ENCODE measurements at places on chromosomes 1 and 21.

DNA sequence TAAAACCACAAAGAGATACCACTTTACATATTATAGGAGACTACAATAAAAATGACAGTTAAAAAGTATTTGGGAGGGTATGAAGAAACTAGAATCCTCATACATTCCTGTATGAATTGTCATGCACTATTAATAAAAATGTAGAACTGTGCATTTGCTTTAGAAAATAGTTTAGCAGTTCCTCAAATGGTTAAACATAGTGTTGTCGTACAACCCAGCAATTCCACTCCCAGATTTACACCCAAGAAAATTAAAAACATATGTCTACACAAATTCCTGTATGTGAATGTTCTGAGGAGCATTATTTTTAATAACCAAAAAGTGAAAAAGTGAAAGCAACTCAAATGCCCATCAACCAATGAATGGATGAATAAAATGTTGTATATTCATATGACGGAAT is 23.1 kb upstream of the PDE4B start:
- DNase-seq, result no peak

DNA sequence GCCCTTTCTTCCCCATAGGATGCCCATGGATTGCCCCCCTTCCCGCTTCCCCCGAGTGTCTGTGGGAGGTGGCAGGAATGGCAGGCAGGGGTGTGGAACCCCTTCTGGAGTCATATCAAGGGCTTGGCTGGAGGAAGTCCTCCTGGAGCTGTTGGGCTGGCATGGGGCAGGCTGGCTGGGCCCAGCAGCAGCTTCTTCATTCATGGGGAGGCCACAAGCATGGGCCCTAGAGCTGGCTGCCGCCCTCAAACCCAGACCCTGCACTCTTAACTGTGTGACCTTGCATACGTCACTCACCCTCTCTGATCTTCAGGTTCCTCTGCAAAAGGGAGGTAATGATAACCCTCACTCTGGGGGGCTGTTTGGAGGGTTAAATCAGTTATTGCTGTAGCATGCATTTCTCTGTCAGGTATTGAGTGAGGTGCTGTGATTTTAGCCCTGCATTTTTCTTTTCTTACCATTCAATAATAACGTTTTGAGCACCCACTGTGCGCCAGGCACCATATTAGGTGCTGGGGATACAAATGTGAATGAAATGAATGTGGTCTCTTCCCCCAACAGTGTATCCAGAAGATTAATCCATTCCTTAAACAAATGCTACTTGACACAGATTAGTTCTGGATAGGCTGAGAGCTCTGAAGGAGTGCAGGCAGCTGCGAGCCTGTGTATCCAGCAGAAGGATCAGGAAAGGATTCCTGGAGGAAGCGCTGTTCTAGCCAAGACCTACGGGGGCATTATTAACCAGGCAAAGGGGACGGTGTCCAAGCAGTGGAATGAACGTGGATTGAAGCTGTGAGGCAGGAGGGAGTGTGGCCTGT is 9.3 kb downstream of the PCSK9 start:
- DNase-seq, result no peak

DNA sequence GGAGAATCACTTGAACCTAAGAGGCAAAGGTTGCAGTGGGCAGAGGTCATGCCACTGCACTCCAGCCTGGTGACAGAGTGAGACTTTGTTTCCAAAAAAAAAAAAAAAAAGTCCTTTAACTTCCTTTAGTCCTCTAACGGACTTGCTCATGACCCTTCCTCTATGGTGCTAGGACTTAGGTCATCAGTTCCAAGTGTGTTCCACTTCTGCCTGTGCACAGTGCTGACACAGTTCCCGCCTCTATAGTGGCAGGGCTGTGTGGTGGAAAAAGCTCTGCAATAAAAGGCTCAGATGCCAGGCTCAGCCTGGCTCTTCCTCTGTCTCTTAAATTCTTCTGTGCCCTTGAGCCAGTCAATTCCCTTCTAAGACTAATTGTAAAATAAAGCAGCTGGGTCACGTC is 22.0 kb downstream of the CC2D1B start:
- no peak for DNase-seq

DNA sequence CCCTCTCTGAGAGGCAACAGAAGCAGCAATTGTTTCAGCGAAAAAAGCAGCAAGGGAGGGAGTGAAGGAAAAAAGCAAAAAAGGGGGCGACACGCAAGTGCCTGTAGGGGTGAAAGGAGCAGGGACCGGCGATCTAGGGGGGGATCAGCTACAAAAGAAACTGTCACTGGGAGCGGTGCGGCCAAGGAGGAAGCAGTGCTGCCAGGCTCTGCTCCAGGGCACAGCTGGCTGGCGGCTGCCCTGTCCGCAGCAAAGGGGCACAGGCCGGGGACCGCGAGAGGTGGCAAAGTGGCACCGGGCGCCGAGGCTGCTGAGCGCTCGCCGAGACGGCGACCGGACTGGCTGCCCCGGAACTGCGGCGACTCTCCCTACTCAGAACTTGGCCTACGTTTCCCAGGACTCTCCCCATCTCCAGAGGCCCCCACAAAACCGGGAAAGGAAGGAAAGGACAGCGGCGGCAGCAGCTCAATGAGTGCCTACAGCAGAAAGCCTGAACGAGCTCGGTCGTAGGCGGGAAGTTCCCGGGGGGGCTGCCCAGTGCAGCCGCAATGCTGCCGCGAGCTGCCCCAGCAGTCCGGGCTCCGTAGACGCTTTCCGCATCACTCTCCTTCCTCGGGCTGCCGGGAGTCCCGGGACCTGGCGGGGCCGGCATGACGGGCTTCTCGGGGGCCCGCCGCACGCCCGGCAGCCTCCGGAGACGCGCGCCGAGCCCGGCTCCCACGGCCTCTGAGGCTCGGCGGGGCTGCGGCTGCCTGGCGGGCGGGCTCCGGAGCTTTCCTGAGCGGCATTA is 1.0 kb upstream of the CDKN2C start:
- peak; percentile 70 for DNase-seq

GRCh38 chr1:113041569-113042284 is 31.3 kb upstream of the LRIG2 start:
- DNase-seq, result no peak

DNA sequence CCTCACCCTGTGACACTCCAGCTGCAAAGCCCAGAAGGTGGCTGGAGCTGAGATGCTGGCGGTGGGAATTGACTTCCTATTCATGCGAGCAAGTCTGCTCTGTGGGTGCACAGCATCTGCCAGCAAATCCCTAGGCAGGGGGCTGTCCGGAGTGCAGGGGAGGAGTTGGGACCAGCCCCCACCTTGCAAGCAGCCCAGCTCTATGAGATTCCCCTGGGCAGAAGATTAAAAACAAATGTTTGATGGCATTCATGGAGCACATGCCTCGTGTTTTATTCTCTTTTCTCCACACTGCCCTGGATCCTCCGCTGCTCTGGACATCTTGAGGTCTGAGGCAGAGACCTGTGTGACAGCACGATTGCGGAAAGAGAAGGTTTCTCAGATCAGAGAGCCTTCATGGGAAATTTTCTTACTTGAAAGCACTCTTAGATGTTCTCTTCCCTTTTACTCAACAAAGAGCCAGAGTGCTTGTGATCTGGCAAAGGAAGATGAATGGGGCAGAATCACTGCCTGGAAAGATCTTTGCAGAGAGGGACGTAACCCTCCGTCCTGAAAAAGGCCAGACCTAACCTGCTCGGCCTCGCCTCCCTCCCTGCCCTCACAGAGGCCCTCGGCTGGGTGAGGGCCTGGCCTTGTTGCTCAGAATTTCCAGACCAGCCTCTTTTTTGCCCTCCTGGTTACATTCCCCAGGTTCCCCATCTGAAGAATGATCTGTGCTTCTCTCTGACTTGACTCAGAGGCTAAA is 597.1 kb downstream of the KIF26B start:
- no peak for DNase-seq

DNA sequence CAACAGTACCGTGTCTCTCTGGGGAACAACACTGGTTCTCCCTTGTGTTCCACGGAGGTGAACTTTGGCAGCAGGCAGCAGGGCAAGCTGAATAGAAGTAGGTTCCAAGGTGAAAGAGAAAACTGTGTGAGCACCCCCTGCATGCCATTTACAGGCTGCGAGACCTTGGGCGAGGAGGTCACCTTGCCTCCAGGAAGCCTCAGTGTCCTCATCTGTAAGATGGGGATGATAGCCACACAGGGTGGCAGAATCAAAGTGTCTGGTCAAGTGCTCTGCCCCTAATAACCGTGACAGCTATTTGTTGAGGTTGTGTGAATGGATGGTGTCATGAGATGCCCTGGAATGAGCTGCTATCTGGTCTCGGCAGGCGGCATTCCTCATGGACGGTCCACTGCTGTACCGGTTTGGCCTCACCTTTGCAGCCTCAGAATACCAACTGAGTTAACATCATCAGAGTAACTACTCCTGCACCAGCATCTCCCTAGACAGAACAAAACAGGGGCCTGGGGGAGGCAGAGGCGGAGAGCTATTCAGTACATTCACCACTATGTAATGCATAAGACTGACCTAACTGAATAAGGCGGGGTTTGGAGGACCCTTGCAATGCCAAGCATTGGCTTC is 7.4 kb upstream of the KLHDC7A start:
- no peak for DNase-seq

- DNase-seq, result no peak
Measured at GRCh38 chr1:32695098-32695904, 7.3 kb downstream of the SYNC start.

- no peak for DNase-seq
Measured at GRCh38 chr1:55204997-55205396, 10.2 kb downstream of the USP24 start.

- DNase-seq, result no peak
Measured at GRCh38 chr1:176693697-176694329, 230.8 kb downstream of the PAPPA2 start.

DNA sequence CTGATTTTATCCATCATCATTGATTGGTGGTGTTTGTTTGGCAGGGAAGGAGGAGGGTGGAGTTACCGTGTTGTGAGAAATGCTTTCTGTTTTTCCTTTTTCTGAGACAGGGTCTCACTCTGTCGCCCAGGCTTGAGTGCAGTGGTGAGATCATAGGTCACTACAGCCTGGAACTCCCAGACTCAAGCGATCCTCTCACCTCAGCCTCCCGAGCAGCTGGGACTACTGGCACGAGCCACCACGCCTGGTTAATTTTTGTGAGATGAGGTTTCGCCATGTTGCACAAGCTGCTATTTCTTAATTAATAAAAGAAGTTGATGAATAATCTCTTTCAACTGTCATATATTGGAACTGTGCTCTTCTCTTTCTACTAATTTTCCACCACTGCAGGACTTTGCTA is 44.3 kb downstream of the HUNK start:
- no peak for DNase-seq

DNA sequence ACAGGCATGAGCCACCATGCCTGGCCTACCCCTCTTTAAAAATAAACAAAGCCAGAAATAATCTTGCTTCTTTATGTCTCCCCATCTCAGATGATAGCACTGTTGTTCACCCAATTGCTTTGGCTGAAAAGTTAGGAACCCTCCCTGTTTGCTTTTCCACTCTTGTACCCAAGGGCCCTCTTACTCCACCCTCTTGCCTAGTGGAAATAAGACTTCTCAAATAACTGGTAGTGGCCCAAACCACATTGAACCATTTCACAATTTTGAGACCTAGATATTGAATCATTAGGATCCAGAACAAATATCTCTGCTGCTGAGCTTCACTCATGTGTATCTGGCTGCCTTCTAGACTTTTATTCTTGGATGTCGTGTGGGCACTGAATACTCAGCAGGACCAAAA is 37.7 kb downstream of the RNF220 start:
- DNase-seq, result no peak

Data from common myeloid progenitor, CD34-positive (primary cell).